Cortex of kidney (tissue), 1 donor: ENCODE measurements at places on chromosomes 12 and 14.

DNA sequence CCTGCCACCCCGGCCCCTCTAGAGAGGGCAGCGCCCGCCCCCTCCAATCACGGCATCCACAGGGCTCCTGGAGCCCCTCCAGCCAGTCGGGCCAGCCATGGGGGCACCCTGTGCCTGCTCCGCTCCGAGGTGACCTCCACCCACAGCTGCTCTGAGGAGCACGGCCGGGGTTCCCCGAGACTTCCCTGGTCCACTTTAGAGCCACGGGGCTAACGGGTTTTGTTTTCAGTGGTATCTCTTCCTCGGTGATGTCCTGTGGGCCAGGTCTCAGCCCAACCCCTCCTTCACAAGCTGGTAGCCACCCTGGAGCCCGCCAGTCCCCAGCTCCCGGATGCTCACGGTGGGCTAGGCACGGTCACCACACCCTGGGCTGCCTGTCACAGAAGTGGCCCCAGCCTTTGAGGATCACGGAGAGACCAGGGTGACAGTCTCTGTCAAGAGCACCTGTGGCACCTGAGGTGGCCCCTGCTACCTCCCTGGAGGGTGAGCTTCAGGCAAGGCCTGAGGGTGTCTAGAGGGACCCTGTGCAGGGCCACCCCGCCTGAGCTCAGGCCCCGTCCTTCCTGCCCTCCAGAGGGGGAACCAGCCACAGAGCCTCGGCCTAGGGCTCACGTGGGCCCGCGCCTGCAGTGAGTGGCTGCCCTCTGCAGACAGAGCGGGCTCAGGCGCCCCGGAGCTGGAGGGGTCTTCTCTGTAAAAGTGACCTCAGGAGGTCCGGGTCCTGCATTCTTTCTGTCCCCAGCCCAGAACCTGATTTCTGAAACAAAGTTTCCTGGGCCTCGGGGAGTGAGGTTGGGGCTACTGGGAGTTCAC lies 146.0 kb upstream of the C14orf180 start:
- DNase-seq: no peak

DNA sequence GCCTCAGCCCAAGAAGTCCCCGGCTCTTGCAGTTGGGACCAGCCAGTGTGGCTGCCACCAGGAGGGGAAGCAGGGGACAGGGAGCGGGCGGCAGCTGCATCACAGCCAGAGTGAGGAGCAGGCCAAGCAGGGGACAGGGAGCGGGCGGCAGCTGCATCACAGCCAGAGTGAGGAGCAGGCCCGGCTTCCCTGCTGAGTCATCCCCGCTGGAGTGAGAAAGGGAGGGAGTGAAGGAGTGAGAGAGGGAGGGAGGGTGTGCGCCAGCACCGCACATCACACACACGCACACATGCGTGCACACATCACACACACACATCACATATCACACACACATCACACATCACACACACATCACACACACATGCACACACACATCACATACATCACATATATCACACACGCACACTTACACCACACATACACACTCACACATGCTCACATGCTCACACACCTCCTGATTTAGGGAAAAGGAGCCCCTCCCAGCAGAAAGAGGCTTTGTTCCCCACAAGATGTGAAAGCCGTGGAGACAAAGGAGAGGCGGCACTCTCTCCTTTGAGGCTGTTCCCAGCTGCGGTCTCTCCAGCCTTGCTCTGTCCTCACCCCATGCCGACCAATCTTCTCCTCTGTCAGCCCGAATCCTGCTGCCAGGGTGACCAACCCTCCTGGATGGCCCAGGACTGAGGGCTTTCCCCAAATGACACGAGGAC lies 16.7 kb upstream of the ZDHHC22 start:
- DNase-seq: no peak

DNA sequence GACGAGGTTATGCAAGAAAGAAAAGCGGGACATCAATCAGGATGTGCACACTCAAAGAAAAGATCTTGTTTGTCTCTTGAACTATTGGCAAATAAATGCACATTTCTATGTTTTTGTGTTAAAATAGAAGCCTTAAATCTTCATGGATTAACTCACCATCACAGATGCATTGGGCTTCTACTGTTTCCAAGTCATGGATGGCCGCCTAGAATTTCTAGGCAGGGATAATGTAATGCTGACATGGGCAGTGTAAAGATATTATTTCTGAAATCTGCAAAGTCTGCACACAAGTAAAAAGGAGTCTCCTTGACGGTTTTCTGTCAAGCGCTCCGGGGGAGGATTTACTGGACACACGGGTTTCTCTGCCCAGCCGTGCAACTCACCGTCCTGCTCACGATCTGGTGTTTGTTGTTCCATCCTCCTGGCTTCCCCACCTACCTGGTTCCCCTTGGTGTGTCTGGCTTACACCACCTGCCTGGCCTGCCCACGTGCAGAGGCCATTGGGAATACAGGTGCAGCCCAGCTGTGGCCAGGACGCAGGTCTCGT lies 103.3 kb upstream of the FZD10 start:
- no peak for DNase-seq

DNA sequence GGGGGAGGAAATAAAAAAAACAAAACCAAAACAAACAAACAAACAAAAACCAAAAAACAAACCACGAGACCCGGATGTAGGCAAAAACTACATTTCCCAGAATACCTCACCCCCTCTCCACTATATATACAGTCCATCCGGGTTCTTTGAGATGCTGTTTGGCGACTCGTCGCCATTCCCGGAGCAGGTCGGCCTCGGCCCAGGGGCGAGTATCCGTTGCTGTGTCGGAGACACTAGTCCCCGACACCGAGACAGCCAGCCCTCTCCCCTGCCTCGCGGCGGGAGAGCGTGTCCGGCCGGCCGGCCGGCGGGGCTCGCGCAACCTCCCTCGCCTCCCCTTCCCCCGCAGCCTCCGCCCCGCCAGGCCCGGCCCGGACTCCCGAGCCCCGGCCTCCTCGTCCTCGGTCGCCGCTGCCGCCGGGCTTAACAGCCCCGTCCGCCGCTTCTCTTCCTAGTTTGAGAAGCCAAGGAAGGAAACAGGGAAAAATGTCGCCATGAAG lies at the start of gene RNF10:
Gene RNF10 (plus strand): TSS at position 154 of the 500 bp plus-strand sequence. CDS start 456 bp downstream, outside the sequence.
- no peak for DNase-seq

DNA sequence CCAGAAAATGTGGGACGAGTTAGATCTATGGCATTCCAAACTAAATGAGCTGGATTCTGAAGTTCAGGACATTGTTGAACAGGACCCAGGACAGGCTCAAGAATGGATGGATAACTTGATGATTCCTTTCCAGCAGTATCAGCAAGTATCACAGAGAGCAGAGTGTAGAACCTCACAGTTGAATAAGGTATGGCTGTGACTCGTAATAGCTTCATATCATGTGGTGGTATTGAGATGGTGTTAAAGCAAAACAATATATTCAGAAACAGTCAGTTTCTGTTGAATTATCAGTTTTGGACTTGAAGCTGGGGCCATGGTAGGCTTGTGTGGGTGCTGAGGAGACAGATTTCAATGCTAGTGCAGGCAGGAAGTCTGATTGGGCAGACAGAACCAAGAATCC lies 213.7 kb downstream of the ESR2 start:
- DNase-seq: no peak

- DNase-seq: no peak
Observed at GRCh38 chr12:49296034-49296835, 1.3 kb downstream of the PRPH start.

DNA sequence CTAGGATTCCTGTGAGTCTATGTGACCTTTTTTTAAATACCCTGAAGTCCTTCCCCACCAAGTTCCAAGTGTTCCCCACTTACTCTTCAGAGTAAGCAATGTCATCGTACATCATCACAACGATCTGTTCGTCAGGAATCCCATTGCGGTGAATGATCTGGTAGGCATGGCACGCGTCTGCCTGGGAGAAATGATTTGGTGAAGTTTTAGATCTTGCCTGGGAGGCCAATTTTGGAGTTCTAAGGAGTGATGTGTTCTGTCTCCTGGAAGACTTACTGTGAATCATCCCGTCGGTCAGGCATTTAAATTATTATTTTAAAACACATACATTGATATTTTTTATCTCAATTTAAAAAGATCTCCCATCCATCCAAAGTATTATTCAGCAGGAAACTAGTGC lies 29.8 kb downstream of the LGMN start:
- DNase-seq: no peak
